Sigmoid colon (tissue), 7 donors: ENCODE measurements at places on chromosomes 3 and 15. TPM values are rescaled to one million over a fixed set of nuclear protein-coding genes. Genes with fewer than 3 reads are reported as not detected.

DNA sequence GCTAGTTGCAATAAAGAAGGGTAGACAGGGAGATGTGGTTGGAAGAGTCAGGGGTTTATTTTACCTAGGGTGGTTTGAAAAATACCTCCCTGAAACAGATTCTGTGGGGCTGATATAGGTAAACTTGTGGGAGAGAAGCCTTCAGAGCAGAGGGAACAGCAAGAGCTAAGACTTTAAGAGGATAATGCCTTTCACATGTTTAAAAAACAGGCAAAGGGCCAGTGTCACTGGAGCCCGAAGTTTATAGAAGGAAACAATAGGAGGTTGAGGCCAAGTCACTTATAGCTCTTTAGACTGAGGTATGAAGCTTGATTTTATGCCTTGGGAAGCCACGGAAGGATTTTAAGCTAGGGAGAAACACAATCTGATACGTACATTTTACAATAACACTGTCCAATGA lies 448.7 kb downstream of the TAFA4 start:
- no peak for DNase-seq

DNA sequence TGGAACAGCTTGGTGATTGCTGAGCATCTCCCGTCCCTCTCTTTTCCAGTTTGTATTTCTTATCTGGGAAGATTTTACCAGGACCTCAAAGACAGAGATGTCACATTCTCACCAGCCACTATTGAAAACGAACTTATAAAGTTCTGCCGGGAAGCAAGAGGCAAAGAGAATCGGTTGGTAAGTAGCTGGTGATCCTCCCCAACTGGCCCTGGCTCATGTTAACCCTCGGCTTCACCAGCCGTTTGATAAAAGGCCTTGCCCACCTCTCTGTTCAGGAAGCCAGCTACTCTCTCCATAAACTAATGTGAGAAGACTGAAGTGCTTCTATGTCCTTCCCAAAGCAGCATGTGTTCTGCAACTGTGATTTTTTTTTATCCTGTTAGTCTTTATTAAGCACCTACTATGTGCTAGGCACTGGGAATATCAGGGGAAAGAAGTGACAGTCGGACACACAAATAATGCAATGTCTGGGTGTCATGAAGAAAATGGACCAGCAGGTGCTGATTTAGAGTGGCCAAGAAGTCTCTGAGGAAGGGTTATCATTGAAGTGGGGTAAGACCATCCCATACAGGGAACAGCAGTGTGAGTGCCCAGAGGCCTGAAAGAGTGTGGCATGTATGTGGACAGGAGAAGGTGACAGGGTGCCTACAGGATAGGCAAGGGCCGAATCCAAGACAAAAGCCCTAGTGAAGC lies 1.2 kb downstream of the MANF start:
- no peak for DNase-seq

GRCh38 chr3:53820756-53821580 lies 25.3 kb downstream of the CHDH start:
- DNase-seq = peak; percentile 50

DNA sequence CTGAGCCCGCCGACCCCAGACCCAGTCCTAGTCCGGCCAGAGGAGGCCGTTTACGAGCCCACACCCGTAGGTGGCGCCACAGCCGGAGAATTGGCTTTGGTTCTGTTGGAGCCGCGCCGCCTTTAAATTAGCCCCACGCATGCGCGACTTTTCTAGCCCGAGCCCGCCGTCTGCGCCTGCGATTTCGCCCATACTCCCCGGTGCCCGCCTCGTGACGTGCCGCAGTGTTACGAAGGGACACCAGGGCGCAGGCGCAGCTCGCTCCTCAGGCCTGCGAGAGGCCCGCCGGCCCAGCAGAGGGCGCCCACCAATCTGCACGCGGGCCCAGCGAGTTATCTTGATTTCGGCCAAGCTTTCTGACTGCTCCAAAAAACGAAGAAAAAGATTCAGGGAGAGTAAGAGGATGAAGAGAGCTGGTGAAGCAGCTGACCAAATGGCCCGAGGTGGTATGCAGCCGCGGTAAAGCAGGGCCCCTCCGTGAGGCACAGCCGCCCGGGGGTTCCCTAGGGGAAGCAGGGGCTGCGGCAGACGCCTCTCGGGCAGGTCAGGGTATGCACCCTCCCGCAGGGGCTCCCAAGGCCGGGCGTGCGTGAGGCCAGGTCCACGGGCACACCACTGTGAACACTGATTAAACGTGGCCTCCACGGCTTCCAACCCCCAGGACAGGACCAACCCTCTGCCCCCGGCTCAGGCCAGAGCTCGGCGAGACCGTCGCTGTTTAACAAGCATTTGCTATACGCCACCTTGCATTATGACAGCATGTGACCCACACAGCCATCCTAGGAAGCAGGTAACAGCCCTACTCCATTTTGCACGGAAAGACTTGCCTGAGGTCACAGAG lies 32.8 kb downstream of the RPN1 start:
- peak; percentile 99 for DNase-seq

DNA sequence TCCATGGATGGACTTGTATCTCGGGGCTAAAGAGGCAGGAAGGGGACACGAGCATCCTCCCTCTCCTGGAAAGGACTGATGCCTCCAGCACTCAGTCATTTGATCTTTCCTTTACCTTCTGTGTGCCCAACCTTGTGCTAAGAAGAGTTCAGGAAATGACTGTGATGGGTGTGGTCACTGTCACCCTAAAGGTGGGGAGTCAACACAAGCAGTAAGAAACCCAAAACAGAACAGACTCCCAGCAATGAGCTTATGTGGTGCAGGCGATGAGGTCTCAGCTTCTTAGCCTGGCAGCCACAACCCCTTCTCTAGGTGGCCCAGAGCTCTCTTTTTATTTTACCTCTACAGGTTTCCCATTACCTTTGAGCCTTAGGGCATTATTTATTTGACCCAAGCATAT lies 3.8 kb downstream of the MPI start:
- no peak for DNase-seq

DNA sequence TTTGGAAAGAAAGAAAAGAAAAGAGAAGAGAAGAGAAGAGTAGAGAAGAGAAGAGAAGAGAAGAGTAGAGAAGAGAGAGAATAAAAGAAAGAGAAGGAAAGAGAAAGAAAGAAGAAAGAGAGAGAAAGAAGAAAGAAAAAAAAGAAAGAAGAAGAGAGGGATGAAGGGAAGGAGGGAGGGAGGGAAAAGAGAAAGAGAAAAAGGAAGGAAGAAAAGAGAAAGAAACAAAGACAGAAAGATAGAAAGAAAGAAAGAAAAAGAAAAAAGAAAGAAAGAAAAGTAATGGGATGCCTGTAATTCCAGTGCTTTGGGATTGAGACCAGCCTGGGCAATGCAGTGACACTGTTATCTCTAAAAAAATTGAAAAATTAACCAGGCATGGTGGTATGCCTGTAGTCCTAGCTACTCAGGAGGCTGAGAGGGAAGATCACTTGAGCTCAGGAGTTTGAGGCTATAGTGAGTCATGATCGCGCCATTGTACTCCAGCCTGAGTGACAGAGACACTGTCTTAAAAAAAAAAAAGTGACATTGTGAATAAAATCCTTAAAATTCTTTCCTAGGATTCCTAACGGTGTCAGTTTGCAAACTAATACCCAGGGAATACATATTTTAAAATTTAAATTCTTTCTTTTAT lies 1.7 kb downstream of the RASL12 start:
- no peak for DNase-seq

GRCh38 chr15:88394553-88395145 lies 72.5 kb downstream of the MRPL46 start:
- no peak for DNase-seq

- DNase-seq = no peak
Observed at GRCh38 chr3:140051019-140051957, 116.3 kb downstream of the CLSTN2 start.

DNA sequence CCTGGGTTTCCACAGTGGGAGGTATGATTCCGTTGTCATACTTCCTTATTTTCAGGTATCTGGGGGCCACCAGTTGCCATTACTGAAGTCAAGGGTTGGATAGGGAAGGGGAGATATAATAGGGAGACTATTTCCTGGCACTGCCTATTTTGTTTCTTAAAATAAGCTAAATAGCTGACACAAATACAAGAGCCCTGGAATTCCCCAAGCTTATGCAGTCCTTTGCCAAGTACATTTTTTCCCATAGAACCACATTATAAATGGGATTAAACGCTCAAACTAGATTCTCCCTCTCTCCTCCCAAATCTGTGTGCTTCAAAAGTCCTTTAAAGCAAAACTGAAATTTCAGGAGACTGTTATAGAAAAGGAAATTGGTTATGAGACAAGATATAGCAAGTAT lies 68.7 kb downstream of the AP4E1 start:
- DNase-seq = no peak

- no peak for DNase-seq
Observed at GRCh38 chr3:133425898-133426297, 26.0 kb downstream of the BFSP2 start.

DNA sequence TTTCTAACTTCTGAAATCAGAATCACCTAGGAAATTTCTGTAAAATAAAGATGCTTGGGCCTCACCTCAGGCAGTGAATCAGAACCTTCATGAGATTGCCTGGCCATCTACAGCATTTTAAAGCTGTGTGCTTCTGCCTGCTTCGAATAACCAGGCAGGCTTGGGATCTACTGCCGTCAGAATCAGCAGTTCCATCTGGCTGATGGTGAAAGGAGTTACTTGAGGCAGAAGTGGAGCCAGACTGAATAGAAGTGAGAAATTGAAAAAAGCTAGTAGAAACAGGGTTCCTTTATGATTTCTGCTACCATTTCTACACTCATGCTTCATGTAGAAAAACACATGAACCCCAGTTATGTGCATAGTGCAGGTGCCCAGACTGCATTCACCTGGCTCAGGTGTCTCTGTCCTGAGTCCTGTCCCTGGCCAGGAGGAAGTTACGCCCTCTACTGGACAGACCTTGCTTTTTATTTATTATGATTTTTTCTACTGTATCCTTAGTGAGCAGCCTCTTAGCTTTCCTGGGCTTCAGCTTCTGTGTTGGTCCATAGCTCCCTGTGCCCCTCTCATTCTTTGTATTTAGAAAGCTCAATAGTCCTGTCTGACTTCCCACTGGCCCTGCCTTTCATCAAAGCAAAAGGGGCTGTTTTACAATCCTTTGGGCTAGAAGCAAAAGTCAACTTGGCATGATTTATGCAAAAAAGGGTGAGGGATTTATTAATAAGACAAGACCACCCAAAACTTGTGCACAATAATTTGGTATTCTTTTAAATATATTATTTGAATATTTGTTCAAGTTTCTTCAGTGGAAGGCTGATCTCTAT lies 200.8 kb upstream of the GOLGA6L4 start:
- DNase-seq = no peak

DNA sequence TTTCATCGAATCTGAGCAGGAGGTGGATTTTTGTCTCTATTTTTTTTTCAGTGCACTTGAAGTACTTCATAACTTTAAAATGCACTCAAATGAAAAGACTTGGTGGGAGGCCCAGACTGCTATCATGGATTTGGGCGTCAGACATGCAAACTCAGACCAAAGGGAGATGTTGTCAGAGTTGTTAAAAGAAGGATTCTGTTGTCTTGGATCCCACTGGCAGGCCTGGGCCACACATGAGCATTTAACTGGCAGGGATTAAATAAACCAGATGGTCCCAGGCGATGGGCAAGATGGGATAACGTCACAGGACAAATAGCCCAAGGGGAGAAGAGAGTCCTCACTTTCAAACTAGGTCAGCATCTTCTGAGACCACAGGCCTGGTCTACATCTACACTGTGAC lies 15.4 kb downstream of the RTP1 start:
- no peak for DNase-seq

DNA sequence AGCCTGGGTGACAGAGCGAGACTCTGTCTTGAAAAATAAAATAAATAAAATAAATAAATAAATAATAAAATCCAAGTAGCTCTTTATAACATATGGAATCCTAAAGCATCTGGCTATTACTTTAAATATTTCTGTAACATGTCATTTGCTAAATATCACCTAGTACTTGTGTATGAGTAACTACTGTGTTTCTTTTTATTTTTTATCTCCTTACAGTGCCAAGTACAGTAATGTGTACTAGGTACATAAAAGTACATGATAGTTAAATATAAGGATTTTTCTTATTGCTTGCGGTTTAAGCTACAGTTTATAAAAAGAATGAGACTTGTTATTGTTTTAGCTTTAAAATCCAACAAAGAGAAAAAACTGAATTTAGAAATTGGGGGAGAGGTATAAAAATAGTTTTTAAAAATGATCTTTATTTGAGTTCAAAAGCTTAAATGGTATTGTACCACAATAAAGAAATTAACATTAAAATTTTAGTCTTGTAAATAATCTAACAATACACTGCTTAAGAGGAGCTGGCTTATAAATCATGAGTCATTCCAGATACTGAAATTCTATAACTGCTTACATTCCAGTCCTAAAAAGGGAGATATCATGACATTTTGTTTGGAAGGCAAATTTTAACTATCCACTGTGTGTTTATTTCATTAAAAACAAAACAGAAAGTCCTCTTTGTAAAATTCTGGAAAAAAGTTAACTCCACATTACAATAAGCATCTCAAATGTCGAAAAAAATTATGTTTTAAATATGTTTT lies 73.1 kb downstream of the FGF7 start:
- DNase-seq = no peak

DNA sequence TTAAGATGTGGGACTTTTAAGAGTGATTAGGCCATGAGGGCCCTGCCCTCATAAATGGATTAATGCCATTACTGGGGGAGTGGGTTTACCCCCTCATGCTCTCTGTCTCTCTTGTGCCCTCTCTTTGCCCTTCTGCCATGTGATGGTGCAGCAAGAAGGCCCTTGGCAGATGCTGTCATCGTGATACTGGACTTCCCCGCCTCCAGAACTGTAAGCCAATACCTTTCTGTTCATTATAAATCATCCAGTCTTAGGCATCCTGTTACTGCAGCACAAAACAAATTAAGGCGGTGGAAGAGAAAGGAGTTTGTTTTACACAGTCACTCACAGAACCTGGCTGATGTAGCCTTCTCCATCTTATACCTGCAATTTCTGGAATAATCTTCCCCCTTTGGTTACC lies 360.3 kb upstream of the TBL1XR1 start:
- no peak for DNase-seq

DNA sequence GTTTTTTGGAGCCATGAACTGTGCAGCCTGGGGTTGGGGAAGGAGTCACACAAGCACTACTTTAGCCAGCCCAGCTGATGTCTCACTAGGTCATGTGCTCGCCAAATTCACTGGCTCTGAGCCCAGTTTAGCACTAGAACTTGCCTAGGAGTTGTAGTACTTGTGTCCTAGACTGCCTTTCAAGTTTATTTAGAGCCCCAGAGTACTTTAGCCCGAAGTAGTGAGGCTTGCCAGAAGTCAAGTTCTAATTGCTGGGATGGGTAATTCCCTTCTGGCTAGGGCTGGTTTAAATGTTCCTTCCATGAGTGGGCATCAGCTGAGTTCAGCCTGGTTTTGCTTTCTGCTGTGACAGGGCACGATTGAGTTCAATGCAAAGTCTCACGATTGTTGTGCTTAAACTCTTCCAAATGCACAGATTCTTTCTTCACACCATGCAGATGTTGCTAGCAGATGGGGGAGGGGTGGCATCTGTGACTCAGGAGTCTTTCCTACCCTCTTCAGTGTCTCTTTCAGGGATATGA lies 228.2 kb upstream of the ZPLD1 start:
- peak; percentile 96 for DNase-seq

DNA sequence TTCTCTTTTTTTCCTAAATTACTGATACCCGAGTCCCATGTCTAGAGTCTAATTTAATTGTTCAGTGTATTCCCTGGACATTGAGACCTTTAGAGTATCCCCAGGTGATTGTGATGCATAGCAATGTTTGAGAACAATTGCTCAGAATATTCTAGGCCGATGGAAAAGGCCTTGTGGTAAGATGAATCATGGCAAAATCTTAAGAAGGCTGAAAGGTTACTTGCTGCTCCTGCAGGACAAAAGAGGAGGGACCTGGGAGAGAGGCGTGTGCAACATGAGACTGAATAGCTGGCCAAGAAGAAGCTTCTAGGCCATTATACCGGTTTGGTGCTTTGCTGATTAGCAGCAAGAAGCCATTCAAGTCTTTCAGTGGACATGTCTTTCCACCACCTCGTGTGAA lies 256.6 kb downstream of the ROBO2 start:
- no peak for DNase-seq

The STAB1 gene
- total RNA-seq = 138 TPM
